ENCODE measurements at places on chromosomes 13 and 19.

DNA sequence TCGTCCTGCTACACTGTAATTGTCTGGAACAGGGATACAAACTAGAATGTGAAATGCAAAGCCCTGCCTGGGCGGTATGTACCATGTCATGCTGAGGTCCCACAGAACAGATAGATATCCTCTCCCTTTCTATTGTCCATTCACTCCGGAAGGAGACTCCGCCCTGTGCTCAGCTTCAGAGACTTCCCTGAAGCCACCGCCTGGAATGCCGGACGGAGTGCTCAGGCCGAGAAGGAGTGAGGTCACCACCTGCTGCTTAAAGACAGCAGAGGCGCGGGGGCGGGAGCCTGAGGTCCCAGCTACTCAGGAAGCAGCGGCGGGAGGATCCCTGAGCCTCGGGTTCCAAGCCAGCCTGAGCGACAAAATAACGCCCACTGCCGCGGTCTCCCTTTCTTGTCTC, 890 bp upstream of the ZNF611 start:
- DNase-seq, result no peak

DNA sequence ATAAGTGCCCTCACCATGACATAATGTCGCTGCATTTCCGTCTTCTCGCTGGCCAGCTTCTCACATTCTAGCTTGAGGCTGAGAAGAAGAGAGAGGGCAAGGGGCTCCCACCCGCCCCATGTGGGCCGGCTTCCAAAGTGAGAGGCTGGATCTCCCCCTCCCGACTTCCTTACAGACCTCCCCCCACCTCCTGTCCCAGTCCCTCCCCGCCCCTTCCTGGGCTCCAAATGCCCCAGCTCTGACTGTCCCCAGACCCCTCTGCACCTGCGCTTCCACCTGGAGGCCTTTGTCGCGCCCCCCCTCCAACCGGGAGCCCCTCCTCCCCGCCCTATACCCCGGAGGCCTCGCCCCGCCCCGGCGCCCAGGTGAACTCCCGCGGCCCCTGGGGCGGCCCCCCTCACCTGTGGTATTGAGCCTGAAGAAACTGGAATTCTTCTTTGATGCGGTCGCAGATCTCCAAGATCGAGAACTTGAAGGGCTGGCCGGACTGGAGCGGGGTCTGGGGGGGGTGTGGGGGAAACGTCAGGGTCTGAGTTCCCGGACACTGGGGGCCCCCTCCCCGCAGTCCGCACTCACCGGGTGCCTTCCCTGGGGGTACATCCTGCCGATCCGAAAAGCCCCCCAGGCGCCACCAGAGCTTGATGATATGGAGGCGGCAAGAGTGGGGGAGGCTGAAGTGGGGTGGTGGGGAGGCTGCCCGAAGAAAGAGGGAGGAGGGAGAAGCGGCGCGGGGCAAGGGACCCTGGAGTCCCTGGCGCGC, 595 bp downstream of the TLE2 start:
- DNase-seq, result no peak

- DNase-seq, result no peak
These were observed 38.6 kb downstream of the ELL start for GRCh38 chr19:18483119-18483890.

- DNase-seq, result no peak
These were observed 252.8 kb downstream of the RFC3 start for GRCh38 chr13:34070544-34071303.

DNA sequence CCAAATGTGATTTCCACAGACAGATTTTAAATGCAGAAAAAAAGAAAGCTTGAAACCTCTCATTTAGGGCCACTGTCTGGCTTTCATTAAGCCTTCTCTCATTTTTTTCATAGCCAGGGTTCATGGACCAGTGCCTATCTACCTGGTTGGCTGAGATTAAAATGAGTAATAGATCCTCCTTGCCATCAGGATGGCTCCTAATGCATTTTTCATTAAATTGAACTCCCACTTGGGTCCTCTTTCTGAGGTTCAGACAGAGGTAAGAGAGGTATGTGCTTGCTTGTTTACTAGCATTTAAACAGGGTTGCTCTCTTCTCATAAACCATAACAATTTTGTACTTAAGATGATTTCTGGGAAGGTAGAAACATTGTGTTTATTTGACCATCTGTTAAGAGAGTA, 473.0 kb downstream of the TBC1D4 start:
- no peak for DNase-seq

DNA sequence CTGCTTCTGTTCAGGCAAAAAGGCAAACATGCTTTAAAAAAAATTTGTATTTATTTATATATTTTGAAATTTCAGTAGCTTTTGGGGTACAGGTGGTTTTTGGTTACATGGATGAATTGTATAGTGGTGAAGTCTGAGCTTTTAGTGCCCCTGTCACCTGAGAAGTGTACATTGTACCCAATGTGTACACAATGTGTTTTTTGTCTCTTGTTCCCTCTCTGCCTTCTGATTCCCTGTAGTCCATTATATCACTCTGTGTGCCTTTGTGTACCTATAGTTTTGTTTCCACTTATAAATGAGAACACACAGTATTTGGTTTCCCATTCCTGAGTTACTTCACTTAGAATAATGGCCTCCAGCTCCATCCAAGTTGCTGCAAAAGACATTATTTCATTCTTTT, 77.4 kb downstream of the PDS5B start:
- no peak for DNase-seq

- no peak for DNase-seq
These were observed 24.3 kb downstream of the ZNF585A start for GRCh38 chr19:37148214-37148613.

- DNase-seq, result no peak
These were observed 24.5 kb upstream of the SLC7A1 start for GRCh38 chr13:29619995-29620394.

- no peak for DNase-seq
These were observed 16.1 kb downstream of the CEACAM1 start for GRCh38 chr19:42512130-42512636.

DNA sequence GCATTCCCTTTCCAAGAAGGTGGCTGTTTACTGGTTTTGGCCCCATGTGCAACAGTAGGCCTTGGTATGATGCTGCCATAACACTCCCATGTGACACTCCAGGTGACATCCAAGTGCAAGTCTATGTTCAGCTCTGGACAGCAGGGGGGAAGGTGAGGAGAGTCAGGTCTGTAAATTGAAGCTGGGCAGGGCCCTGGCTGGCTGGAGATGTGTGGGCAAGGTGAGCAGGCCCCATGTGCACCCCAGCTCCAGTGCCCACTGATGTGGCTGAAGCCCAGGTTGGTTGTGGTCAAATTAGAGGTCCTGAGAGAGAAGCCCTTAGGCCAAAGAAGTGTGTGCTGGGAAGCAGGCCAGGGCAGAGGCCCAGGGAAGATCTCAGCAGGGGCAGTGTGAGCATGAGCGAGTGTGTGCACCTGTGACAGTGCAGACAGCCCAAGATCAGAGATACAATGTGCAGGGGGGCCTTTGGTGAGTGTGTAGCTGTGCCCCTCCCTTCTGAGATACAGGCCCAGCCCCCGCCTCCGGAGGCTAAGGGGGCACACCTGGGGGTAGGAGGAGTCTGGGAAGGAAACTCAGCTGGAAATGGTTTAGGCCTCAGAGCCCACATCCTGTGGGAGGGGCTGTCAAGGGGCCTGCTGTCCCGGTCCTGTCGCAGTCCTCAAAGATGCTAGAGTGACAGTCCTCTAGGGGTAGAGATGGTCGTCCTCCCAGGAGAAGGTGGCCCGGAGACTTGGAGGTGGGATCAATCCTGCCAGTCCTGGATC, 18.6 kb downstream of the DEDD2 start:
- no peak for DNase-seq

GRCh38 chr19:5440299-5440698, 14.9 kb upstream of the ZNRF4 start:
- DNase-seq, result no peak

DNA sequence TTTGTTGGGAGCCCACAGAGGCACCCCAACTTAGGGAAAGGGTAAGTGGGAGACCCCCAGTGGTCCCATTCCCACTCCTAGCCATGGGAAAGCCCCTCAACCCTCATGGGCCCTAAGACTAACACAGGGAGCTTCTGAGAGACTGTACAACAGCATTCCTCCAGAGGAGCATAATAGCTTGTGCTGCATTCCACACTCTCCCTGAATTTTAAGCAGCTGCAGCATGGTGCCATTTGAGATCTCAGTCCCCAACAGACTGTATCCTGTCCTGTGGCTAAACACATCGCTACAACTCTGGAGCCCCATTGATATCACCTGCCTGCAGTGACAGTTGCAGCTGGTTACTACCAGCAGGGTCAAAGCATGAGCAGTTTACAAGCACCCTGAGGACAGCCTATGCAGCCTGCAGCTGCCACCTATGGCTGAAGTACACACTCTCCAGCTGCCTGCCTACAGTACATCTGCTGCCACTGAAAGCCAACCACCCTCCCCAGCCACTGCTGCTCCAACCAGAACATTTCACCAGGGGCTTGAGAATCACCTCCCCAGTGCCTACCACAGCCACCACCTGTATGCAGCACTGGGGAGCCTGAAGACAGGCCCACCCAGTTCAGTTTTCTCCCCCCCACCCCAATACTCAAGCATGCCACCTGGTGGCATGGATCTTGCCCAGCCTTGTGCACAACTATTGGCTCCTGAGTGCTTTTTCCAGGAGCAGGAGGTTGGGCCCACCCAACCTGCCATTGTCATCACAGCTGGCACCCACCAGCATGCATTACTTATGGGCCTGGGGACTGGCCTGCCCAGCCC, 557.3 kb downstream of the GPC5 start:
- no peak for DNase-seq

DNA sequence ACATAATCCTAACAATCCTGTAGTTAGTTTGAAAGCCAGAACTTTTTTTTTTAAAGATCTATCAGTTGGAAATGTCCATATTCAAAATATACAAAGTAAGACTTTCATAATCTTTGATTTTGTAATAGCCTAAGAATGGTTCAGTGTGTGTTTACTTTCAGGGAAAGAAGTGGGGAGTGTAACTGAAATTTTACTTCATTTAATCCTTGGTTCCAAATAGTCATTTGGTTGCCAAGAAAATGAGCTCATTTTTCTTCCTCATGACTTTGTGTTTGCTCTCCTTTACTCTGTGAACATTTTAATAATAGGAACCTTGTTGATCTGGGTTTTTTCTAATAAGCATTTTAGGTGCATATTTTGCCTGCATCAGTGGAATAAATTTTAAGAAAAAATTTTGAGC, 278.8 kb downstream of the SLITRK6 start:
- no peak for DNase-seq

DNA sequence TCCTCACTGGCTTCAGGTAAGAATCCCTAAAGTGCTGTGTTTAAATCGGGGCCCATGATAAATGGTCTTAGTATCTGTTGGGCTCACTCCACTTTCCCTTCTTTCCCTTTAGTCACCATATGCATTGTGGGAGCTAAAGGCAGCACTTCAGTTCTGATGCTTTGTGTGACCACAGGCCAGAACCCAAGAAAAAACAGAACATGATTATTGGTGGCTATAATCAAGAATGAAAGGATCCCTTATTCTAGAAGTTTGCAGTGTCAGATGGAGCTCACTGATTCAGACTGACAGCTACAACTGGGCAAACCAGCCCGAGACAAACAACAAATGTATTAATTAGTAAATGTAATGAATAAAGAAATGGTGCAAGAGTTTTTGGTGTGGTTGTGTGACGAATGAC, 57.3 kb upstream of the POMP start:
- DNase-seq, result no peak

GRCh38 chr19:57615346-57615745, 1.3 kb downstream of the ZNF134 start:
- DNase-seq, result no peak

DNA sequence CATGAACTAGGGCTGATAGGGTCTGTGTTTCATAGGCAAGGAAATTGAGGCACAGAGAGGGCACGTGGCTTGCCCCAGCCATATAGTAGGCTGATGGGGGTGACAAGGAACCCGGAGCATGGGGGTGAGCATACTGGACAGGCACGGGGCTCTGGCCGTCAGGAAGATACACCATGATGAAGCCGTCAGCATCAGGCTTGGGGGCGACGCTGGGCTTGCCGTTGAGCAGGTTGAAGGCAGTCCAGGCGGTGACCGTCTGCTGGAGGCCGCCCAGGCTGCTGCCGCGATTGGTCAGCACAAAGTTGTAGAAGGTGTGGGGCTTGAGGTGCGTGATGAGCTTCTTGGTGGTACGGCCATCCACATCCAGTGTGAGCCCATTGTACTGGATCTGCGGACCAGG, 119.7 kb downstream of the PTPRS start:
- DNase-seq, result no peak

DNA sequence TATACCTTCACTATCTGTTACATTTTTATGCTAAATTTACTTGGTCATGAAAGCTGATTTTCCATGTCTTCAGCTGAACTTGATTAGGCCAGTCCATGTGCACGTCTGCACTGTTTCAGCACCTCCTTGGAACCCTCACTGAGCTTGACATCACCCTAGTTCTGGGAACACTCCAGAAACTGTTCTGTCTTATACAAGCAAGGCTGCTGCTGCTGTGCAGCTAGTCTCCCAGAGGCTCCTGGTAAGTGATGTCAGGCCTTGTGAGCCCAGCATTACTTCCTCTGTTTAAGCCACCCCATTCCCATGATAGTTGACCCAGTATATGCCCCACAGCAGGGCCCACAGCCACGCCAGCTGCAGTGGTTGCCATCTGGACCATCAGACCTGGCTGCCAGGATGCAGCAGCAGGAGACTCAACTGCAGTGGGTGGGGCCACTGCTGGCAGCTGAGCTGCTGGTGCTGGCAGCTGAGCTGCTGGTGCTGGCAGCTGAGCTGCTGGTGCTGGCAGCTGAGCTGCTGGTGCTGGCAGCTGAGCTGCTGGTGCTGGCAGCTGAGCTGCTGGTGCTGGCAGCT, 90.5 kb upstream of the AKAP11 start:
- no peak for DNase-seq

DNA sequence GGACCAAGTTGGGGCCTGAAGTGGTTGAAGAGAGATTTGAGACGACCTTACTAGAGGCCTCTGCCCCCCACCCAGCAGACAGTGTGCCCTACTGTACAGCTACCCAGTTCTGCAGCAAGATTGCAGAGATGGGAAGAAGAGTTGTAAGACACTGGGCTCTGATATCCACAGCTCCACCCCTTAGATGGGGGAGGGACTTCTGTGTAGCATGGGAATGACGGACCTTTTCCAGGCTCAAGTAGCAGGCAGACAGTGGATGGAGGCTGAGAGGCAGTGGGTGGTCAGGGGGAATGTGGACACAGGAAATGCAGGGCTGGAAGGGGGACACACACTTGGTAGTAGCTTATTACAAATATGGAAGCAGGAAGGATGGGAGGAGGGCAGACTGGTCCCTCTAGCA, 13.0 kb downstream of the LRFN3 start:
- DNase-seq, result no peak

- DNase-seq, result no peak
These were observed 14.8 kb downstream of the AXL start for GRCh38 chr19:41233748-41234240.

DNA sequence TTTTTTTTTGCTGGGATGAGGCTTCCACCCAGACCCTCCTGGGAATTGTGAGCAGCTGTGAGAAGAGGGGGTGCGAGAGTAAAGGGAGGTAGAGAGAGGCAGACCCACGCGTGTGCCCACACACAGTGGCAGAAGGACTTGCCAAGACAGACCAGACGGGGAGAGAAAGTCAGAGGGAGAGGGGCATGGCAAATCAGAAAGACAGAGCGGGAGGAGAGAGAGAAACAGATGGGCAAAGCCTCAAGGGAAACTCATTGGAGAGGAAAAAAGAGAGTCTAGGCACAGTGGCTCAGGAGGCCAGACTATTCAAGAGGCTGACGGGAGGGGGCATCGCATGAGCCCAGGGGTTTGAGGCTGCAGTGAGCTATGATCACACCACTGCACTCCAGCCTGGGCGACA, 17.0 kb downstream of the CATSPERG start:
- no peak for DNase-seq

GRCh38 chr19:19276851-19277250, 3.8 kb upstream of the TM6SF2 start:
- DNase-seq, result no peak

GRCh38 chr13:60572003-60572798, 175.2 kb downstream of the TDRD3 start:
- peak; percentile 25 for DNase-seq
